ENCODE measurements at places on chromosomes 6 and 20.
A peak's percentile ranks its signal among the peaks of the same experiment; 100 is the strongest.

GRCh38 chr6:140915551-140915950 lies 1217.2 kb upstream of the GJE1 start:
- peak; percentile 3 for DNase-seq

GRCh38 chr20:41978246-41978790 lies 360.1 kb upstream of the CHD6 start:
- DNase-seq = no peak

GRCh38 chr6:28953039-28953584 lies 29.3 kb upstream of the TRIM27 start:
- DNase-seq = peak; percentile 55

DNA sequence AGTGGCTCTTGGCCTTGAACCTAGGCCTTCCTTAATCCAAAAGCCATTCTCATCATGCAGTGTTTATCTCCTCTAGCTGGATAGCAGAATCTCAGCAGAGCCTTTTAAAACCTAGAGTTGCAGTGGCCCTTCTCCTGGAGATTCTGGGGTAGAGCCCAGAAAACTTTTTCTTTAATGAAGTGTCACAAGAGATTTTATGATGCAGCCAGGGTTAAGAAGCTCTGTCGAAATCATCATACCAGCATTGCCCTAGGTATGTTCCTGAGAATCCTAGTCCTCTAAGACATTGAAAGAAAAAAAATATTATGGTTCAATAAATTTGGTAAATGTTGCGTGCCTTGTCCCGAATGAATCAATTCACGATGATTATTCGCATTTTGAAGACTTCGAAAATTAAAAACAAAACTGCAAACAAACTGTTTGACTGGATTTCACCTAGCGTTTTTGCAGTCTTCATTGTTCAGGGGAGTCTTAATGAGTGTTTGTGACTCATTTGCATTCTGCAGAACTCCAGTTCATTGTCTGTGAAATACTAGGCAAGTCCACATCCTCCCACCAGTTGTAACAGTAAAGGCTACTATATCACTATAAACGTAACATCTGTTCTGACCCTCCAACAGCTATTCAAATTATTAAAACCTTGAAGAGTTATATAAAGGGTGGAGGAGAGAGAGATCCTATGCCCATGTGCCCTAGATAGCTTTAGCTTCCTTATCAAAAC lies 198.6 kb downstream of the UST start:
- DNase-seq = no peak

DNA sequence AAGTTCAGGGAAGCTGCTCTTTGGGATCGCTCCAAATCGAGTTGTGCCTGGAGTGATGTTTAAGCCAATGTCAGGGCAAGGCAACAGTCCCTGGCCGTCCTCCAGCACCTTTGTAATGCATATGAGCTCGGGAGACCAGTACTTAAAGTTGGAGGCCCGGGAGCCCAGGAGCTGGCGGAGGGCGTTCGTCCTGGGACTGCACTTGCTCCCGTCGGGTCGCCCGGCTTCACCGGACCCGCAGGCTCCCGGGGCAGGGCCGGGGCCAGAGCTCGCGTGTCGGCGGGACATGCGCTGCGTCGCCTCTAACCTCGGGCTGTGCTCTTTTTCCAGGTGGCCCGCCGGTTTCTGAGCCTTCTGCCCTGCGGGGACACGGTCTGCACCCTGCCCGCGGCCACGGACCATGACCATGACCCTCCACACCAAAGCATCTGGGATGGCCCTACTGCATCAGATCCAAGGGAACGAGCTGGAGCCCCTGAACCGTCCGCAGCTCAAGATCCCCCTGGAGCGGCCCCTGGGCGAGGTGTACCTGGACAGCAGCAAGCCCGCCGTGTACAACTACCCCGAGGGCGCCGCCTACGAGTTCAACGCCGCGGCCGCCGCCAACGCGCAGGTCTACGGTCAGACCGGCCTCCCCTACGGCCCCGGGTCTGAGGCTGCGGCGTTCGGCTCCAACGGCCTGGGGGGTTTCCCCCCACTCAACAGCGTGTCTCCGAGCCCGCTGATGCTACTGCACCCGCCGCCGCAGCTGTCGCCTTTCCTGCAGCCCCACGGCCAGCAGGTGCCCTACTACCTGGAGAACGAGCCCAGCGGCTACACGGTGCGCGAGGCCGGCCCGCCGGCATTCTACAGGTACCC lies at the start of gene ESR1:
Gene ESR1 (plus strand): TSS at position 170 of the 858 bp plus-strand sequence. CDS start 231 bp downstream, at position 401.
- peak; percentile 8 for DNase-seq

DNA sequence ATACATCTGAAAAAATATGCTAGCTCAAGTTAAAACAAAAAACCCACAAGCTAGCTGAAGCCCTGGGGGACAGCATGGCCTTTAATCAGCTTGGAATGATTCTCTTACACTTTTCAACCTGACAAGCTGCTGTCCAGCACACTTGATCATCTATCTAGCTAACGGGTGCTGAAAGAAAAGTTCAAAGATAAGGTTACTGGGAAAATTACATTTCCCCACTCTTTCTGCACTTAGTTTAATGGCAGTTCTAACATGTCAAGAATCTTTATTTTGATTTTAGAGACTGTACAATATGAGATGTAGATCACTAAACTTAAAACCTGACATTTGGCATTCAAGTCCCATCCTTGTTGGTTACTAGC lies 53.4 kb downstream of the STK4 start:
- DNase-seq = no peak

DNA sequence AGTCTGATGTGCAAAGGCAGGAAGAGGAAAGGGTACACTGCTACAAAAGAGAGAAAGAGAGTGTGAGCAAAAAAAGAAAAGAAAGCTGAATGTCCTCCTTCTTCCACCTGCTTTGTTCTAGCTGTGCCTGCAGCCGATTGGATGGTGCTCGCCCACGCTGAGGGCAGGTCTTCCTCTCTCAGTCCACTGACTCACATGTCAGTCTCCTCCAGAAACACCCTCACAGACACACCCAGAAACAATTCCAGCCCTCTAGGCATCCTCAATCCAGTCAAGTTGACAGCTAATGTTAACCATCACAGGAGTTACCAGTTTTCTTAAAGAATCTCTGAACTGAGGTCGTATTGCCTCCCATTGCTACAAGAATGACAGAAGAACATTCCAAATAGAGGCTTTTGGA lies 411.9 kb upstream of the SASH1 start:
- DNase-seq = no peak

- DNase-seq = no peak
Observed at GRCh38 chr6:96520171-96521115, 1.2 kb upstream of the UFL1 start.

DNA sequence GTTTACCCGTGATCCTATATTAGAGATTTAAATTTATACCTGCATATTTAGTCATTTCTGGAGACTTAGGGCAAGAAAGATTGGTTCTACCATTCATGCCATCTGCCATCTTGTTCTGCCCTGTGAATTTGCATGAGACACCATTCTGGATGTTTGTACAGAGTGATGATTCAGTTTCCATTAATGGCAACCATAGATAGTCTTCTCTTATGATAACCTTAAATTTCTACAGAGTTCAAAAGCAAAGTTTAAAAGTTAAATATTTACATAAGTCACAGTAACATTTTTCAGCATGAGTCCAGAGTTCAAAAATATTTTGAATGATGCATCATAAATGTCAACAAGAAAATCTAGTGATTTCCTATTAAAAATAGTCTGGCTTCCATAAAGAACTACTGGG lies 23.2 kb downstream of the PLCB1 start:
- DNase-seq = no peak

DNA sequence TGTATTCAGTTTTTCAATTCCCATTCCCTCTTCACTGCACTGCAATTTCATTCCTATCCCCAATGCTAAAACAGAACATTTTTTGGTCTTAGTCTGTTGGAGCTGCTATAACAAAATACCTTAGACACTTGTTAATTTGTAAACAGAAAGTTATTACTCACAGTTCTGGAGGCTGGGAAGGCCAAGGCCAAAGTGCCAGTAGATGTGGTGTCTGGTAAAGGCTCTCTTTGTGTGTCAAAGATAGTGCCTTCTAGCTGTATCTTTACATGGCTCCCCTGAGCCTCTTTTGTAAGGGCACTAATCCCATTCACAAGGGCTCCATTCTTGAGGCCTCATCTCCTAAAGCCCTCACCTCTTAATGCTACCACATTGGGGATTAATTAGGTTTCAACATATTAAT lies 40.0 kb downstream of the PHIP start:
- DNase-seq = no peak

DNA sequence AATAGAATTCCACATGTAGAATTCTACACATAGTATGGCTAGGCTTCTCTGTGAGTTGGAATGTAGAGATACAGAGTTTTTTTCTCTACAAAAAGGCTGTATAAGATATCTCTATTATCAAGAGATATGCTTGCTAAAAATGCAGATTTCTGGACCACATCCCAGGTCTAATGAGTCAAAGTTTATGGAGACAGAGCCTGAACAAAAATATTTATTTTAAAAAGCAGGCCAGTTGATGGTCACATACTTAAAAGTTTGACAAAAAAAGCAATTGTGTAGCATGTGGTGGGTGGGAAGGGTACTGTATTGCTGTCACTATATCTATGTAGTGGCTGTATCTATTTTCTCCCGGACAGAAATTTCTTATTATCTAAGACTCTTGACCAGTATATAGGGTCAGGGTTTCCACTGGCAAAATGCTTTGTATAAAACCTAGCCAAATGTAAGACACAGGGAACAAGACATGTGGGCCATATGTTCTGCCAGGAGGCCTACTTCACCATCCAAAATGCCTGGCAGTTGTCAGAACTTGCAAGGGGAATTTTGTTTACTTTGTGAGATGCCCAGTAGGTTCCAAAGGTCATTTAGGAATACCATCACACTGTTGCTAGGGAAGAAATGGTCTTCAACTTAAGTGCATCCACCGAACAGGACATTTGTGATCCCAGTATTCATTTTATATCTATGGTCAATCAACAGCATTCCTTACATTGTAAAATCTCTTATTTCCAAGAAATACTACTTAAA lies 60.6 kb downstream of the SHPRH start:
- no peak for DNase-seq

GRCh38 chr6:36961441-36962435 lies 7.2 kb downstream of the PI16 start:
- no peak for DNase-seq

- no peak for DNase-seq
Observed at GRCh38 chr6:3615391-3616380, 135.8 kb downstream of the PXDC1 start.
